D341Med (cell line): ENCODE measurements at places on chromosomes 12 and 14.

DNA sequence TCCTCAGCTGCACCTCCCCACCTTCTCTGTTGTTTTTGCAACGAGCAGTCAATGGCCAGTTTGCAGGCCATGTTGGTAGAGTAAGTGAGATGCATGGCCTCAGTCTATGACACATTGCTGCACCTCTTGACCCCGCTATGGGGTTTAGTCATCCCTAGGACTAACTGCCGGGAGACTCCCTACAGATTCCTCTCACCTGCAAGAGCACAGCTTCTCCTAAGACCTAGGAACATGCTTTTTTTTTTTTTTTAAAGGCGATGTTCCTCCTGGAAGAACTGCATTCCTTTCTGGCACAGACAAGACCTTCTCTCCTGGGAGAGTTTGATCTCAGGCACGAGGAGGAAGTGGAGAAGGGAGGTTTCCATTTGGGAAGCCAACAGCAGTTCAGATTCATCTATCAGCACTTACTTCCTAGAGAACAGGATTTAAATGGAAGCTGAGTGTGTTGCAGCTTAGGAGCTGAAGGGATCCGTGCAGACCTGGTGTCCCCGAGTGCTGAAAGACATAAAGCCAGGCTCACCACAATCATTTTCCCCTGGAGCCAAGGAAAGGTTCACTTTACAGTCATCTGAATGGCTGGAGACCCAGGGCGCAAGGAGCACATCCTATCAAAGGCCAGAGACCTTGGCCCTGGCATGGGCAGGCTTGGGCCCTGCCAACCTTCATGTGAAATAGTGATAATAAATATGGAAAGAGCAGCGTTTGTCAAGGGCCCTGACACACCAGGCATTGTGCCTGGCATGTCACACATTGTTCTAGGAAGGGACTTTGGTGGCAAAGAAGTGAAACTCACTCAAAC lies 104.1 kb downstream of the LGMN start:
- DNase-seq = no peak

DNA sequence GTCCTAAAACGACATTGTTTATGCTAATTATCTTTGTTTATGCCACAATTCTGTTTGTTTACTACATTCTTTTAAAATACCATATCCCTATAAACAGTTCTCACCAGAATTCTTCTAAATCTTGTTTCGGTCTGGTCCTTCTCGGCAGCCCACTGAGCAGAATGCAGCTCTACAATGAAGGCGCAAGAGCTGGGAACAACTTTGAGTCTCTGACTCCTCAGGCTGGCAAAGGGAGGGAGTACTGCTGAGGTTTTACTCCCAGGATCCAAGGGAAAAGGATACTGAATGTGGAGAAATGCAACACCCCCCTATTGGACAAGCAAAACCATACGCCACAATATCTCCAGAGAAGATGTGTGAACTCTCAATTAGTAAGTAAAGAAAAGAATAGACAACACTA lies 5.4 kb downstream of the SOX5 start:
- DNase-seq = no peak

DNA sequence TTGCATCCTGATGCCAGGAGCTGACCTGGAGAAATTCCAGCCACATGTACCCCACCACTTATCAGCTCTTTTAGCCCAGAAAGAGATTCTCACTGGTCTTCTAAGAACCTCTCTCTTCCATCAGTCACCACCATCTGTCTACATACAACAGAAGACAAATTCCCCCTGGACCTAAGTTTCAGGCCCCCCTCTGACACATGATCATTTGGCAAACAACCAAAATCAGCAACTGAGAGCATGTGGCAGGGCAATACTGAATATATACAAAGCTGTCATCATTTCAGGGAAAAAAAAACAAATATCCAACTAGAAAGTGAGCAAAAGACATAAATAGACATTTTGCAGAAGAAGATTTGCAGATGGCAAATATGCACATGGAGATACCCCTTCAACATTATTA lies 180.2 kb downstream of the FOXN3 start:
- DNase-seq = no peak

GRCh38 chr14:70898111-70898745 lies 9.0 kb upstream of the PCNX1 start:
- DNase-seq = no peak

GRCh38 chr12:14129611-14130195 lies 148.3 kb upstream of the GRIN2B start:
- no peak for DNase-seq

DNA sequence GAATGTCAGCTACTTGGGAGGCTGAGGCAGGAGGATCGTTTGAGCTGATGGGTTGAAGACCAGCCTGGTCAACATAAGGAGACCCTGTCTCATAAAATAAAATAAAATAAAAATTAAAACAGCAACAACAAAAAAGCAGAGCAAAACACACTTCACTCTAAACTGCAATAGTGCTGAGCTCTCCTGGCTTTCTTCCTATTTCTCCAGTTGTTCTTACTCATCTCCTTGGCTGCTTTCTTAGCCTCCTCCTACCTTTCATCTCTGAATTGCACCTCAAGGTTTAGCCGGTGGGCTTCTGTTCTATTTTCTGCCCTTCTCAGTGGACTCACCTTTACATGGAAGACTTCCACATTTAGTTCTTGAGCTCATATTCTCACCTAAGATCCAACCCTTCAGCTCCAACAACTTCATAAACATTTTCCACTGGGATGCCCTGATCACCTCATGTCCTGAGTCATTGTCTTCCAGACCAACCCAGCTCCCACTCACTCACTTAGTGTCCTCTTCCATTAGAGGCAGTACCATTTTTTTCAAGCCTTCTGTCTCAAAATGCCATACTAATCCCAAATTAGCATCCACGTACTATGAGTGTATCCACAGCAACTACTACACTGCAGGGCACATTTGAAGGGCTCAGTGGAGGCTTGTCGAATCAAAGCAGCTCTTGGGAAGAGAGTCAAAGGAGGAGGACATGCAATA lies 41.2 kb upstream of the TMED10 start:
- no peak for DNase-seq

DNA sequence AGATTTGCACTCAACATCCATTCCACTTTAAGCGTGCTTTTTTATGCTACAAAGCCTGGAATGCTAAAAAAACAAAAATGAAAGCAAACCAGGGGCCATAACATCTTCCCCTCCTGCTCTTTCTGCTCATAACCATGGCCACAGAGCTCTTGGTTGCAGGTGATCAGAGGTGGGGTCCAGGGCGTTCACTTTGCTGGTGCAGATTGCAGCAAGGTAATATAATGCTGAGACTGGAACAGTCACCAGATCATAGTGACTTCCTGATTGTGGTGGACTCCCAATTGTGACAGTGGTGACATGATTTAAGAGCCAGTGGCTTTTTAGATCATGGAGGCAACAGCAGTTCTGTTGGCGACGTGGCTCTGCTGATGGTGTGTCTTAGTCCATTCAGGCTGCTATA lies 115.0 kb upstream of the CPM start:
- DNase-seq = no peak

DNA sequence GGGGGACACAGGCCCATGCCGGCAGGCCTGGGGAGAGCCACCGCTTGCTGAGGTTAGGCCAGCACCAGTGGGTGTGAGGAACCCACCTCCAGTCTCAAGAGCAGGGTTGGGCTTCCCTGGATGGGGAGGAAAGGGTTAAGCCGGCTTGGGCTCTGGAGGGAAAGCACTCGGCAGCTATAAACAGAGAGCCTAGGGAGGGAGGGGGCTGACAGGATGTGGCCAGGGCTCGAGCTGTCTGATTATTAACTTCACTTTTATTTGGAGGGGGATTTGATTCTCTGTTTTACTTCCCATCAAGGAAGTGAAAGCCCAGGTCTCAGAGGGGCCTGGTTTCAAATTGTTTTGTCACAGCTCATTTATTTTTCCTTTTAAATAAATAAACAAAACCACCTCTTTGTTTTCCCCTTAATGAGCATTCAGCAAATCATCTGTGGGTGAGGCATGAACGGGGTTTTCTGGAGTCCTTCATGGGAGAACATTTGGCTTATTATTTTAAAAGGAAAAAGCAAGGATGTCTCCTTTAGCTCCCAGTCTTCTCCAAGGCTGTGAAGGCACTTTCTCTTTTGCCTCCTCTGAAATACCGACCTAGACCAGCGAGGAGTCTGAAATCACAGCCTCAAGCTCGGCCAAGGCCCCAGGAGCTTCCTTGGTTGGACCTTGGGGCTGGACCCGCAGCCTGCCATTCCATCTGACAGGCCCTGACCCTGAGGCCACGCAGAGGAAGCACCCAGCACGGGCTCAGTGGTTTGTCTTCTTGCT lies 21.9 kb upstream of the ZFP36L1 start:
- no peak for DNase-seq

- no peak for DNase-seq
Observed at GRCh38 chr14:102970496-102970895, 48.0 kb downstream of the AMN start.

DNA sequence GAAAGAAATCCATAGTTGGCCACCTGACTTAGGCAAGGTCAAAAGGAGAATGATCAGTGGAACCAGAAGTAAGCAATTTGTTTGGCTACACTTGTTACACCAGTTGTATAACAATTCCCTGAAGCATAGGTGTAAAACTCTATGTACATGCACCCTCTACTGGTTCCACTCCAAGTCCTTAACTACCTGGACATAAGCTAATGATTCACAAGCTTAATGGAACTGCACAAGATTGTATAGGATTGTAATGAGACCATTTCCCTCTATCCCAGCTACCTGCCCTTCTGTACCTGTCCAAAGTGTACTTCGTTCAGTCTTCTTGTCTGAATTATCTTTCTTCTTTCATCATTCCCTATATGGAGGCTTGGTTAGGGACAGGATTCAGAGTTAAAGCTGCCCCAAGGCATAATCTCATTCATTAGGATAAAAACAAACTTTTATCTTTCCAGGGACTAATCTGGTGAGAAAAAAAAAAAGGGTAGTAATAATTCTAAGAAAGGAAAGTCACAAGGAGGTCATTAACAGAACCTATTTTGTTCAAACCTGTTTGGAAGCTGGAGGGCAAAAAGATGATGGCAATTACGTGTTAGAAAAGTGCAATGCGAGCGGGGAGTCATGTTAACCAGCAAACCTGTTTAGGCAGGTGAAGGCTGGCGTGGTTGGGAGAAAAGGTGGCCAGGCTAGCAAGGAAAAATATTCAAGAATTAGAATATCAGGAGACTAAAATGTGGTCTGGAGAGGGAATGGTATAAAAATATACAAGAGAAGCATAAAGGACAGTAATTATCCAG lies 2.8 kb upstream of the TMEM52B start:
- DNase-seq = no peak

- no peak for DNase-seq
Observed at GRCh38 chr12:130953771-130954543, at the start of gene ADGRD1. Gene ADGRD1, plus strand, starts transcription at chr12:130953907. Its CDS starts 559 bp downstream, at chr12:130954466.

GRCh38 chr12:52870361-52871290 lies 21.8 kb upstream of the KRT78 start:
- DNase-seq = peak; percentile 85

DNA sequence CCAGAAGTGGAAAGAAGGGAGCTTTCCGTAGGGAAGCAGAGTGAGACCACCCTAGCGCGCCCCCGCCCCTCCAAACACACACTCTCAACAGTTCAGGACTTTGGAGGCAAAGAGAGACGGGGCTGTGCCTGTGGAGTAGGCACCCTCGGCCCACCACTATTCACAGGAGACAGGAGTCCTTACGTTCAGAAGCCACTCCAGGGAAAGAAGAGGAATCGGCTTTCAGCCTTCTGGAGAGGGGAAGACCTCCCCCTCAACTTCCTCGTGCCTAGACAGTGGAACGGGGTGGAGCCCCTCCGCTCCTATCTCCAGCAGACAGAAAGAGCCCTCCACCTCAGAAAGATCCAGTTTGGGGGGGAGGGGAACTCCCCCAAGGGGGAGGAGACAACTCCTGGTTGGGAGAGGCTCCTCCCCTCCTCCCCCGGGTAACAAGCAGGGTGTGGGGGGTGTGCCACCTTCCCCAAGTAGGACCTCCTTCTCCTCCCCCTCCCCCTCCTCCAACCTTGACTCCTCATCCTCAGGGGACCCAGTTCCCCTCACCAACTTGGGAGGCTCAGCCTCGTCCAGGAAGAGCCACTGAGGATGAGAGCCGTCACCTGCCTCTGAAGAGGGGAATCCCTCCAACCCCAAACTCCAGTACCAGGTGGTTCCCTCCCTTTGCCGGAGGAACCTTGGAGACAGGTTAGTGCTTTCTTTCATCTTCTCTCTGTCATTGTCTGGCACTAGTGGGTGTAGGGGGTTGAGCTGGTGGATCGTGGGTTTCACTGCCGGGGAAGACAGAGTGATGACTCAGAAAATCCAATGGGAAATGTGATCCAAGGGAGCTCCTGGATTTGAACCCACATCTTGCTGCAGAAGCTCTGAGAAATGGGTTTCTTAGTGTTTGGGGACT lies 883 bp downstream of the FOXJ2 start:
- DNase-seq = peak; percentile 46

- no peak for DNase-seq
Observed at GRCh38 chr12:125286005-125286727, 220.9 kb downstream of the AACS start.

DNA sequence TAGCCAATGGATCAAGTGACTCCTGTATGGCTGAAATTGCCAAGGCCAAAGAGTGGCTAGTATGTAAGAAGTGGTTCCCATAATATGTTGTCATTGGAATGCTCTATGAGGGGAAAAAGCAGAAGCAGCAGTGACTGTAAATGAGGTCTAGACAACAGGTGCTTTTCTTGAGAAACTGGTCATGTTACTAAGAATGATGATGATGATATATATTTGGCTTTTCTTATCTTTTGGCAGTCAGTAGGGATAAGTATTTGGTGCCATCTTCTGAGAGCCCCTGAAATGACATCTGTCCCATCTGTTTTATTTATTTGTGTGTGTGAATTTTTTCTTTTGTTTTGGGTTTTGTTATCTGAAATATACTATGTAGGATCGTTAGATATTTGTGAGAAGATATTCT lies 141.7 kb downstream of the SYT1 start:
- DNase-seq = peak; percentile 21

DNA sequence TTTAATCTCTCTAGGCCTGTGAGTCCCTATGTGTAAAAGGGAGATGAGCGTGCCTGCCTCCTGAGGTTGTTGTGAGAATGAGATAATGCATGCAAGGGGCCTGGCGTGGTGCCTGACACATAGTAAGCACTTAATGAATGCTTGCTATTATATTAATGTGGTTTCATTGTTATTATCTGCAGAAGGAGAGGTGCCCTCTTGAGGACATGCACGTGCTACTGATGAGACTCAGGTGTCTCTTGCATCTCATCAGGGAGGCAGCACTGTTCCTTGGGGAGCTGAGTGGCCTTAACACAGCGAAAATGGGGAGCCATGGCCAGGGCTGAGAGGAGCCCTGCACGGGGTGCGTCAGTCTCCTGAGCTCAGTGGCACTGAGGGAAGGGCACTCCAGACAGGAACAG lies 29.9 kb upstream of the BCDIN3D start:
- peak; percentile 50 for DNase-seq

DNA sequence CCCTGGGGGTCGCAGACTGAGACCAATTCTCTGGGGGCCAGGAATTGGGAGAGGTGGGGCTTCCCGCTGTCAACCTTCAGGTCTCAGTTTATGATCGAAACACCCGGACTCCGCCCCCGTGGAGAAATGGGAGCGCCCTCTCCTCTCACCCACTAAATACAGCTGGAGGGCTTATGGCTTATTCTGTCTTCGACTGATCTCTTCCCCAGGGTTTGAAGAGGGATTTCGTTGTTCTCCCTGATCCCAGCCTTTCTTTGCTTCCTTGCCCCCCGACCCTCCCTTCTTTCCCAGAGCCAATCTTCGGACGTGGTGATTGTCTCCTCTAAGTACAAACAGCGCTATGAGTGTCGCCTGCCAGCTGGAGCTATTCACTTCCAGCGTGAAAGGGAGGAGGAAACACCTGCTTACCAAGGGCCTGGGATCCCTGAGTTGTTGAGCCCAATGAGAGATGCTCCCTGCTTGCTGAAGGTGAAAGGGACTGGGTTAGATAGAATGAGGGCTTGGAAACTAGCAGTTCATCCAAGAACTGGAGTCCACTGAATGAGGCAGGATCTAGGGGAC lies 607 bp downstream of the OS9 start:
- peak; percentile 67 for DNase-seq

- no peak for DNase-seq
Observed at GRCh38 chr12:67909091-67909531, 80.1 kb upstream of the IFNG-AS1 start.
